ENCODE measurements at places on chromosomes 7 and 10. TPM values are rescaled to one million over a fixed set of nuclear protein-coding genes. Genes with fewer than 3 reads are reported as not detected.

- H3K4me1 ChIP-seq = no peaks in the 10 kb centered on the region
- no peak overlapping the region for H3K27ac ChIP-seq
- no peak for DNase-seq
- H3K27me3 ChIP-seq = no peaks in the 10 kb centered on the region
- peaks cover 8% of the 10 kb centered on the region for H3K36me3 ChIP-seq
Measured at GRCh38 chr7:23443974-23444373, 26.3 kb downstream of the IGF2BP3 start.

DNA sequence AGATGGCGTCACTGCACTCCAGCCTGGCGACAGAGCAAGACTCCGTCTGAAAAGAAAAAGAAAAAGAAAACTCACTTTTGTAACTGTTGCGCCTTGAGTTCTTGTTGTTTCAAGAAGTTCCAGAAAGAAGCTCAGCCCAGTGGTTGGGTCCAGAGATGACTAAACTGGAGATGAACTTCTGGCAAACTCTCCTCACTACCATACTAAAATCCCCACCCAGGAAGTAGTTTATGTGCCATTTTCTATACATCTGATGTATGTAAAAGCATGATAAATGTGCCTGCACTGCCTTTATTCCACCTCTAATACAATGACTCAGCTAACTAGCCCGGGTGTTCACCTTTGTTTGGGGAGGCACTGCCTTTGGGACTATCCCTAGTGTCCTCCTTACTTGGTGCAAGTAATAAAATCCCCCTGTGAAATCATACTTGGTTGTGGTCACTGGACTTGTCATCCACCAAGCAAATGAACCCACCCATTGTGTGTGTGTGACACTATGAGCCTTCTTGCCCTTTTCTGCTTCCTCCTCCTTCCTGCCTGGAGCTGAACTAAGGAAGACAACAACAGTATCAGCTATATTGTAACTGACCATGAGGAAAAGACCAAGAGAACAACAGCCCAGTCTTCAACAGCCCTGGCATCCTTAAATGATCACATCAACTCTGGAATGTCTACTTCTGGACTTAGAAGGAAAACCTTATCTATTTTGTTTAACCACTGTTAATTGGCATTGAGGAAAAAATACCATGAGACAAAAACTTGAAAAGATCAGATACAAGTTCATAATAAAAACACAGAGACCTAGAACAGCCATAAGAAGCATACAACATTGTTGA is 33.6 kb downstream of the JMJD1C start:
- no peak for DNase-seq
- no peak overlapping the region for H3K27ac ChIP-seq
- no peak overlapping the region for H3K4me3 ChIP-seq
- no peaks in the 10 kb centered on the region for H3K36me3 ChIP-seq
- no peaks in the 10 kb centered on the region for H3K27me3 ChIP-seq

DNA sequence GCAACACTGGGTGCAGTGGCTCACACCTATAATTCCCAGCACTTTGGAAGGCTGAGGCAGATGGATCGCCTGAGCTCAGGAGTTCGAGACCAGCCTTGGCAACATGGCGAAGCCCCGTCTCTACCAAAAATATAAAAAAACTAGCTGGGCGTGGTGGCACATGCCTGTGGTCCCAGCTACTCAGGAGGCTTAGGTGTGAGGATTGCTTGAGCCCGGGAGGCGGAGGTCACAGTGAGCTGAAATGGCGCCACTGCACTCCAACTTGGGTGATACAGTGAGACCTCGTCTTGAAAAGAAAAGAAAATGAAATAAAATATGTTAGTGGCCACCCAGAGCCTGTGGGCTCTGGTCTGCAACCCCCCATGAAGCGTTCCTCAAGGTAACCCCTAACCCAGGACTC is 13.3 kb downstream of the ITPRIP start:
- H3K27me3 ChIP-seq = no peaks in the 10 kb centered on the region
- peaks cover 9% of the 10 kb centered on the region for H3K36me3 ChIP-seq
- no peak for DNase-seq
- no peak overlapping the region for H3K4me3 ChIP-seq
- no peak overlapping the region for H3K27ac ChIP-seq
- peaks cover 41% of the 10 kb centered on the region for H3K4me1 ChIP-seq

Gene TAS2R5
- total RNA-seq = not detected

DNA sequence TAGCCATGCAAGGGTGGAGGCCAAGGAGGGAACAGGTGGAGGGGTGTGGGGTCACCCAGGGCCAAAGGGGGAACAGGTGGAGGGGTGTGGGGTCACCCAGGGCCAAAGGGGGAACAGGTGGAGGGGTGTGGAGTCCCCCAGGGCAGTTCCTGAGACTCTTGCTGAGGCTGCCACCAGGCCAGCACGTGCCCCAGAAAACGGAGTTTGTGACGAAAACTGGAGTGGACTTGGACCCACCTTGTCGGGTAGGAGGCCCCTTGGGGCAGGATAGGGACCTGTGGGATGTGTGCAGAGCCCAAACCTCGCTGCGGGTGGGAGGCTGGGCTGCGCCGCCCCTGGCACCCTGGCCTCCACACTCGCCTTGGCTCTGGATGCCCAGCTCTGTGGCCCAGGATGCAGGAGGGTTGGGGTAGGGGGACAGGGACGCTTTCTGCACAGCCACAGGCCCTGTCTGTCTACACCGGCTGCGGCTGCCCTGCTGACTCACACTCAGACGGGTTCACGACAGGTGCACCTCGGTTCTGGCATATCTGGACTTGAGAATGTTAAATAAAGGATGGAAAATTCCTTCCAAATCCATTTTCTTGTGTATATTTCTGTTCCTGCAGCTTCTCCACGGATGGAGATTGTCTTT is 562 bp upstream of the ADGRA1 start:
- H3K27ac ChIP-seq = no peak overlapping the region
- peaks cover 82% of the 10 kb centered on the region for H3K27me3 ChIP-seq
- H3K4me3 ChIP-seq = no peak overlapping the region
- H3K36me3 ChIP-seq = no peaks in the 10 kb centered on the region
- no peaks in the 10 kb centered on the region for H3K4me1 ChIP-seq
- DNase-seq = no peak

GRCh38 chr7:1811850-1812508 is 141.9 kb downstream of the ELFN1 start:
- H3K36me3 ChIP-seq = no peaks in the 10 kb centered on the region
- H3K4me3 ChIP-seq = no peak overlapping the region
- no peak for DNase-seq
- no peak overlapping the region for H3K27ac ChIP-seq
- H3K4me1 ChIP-seq = peaks cover 43% of the 10 kb centered on the region

Gene ITPRID1
- total RNA-seq = not detected

Gene SLC26A3
- total RNA-seq = not detected

Gene HMX2
- 0.61 TPM for total RNA-seq

DNA sequence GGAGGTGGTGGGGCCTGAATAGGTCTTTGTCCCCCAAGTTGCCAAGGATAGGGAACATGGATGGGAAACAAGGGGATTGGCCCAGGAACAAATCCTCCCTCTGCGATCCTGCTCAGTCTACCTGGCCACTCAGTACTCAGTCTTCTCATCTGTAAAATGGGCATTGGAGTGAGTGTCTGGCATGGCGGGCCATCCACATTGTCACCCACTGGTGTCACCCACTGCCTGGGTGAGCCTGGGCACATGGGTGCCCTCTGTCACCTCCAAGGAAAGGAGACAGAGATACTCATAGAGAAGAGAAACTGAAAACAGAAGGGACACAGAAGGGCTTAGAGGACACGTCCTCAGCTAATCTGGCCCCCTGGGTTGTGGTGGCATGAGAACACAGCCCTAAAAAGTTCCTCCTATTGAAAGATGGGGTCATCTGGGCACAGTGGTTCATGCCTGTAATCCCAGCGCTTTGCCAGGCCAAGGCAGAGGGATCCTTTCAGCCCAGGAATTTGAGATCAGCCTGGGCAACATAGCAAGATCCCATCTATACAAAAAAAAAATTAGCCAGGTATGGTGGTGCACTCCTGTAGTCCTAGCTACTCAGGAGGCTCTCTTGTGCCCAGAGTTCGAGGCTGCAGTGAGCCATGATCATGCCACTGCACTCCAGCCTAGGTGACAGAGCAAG is 12.5 kb upstream of the TNRC18 start:
- no peak overlapping the region for H3K4me3 ChIP-seq
- H3K27ac ChIP-seq = no peak overlapping the region
- no peaks in the 10 kb centered on the region for H3K4me1 ChIP-seq
- no peak for DNase-seq
- no peaks in the 10 kb centered on the region for H3K27me3 ChIP-seq

Gene PTPRZ1
- 0.22 TPM for total RNA-seq

DNA sequence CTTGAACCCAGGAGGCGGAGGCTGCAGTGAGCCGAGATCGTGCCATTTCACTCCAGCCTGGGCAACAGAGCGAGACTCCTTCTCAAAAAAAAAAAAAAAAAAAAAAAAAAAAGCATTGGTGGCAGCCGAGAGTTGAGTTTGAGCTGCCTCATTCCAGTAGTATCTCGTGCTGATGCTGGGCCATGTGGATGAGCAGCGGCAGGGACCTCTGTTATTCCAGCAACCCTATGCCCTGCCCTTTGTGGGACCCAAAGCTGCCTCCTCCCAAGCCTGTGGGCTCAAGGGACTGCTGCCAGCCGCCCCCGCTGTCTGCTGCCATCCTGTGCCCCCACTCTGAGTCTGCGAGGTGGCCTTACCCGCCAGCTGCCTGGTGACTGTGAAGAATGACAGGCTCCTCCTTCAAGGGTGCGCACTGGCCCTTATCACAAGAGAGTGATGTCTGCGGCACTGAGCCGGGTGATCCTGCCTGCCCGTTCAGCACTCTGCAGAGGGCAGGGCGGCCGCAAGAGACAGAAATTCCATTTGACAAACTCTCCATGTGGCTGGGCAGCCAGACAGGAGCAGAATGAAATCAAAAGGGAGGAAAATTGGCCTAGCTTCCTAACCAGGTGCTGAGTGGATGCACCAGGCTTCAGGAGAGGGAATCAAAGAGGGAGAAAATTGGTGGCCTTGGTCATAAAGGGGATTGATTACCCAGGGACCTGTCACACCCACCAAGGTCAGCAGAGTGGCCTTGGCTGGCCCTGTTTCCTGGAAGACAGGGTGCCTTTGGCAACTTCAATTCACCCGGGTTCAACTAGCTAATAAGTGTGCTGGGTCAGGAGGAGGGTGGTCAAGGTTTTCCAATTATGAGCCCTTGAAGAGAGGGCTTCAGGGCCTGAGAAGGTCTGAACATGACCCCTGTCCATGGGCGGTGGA is 65.3 kb upstream of the ZMIZ1 start:
- no peak overlapping the region for H3K4me3 ChIP-seq
- peaks cover 9% of the 10 kb centered on the region for H3K4me1 ChIP-seq
- H3K36me3 ChIP-seq = no peaks in the 10 kb centered on the region
- DNase-seq = no peak

DNA sequence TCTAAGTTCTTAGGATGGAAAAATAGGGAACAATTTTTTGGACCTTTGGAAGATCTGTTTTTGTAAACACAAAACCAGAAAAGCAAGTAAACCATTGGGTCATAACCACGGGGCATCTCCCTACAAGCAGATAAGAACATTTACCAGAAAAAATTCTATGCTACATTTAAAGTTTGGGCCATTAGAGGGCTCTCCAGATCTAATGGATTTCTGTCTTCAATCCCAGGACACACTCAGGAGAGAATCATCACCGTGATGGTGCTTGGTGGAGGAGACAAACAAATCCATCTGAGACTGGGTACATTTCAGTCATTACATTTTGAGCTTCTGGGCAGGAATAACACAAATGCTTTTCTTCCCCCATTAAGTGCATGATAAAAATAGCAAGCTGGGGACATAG is 178.4 kb upstream of the TARP start:
- no peak for DNase-seq
- no peaks in the 10 kb centered on the region for H3K36me3 ChIP-seq

GRCh38 chr10:119005362-119006043 is 24.0 kb upstream of the NANOS1 start:
- no peaks in the 10 kb centered on the region for H3K36me3 ChIP-seq
- no peak overlapping the region for H3K4me3 ChIP-seq
- H3K27ac ChIP-seq = no peak overlapping the region
- DNase-seq = no peak
- H3K4me1 ChIP-seq = peaks cover 13% of the 10 kb centered on the region
- H3K27me3 ChIP-seq = peaks cover 12% of the 10 kb centered on the region

GRCh38 chr7:64869912-64870562 is 33.0 kb upstream of the ZNF273 start:
- H3K27me3 ChIP-seq = no peaks in the 10 kb centered on the region
- H3K4me1 ChIP-seq = no peaks in the 10 kb centered on the region
- H3K36me3 ChIP-seq = no peaks in the 10 kb centered on the region
- DNase-seq = no peak

DNA sequence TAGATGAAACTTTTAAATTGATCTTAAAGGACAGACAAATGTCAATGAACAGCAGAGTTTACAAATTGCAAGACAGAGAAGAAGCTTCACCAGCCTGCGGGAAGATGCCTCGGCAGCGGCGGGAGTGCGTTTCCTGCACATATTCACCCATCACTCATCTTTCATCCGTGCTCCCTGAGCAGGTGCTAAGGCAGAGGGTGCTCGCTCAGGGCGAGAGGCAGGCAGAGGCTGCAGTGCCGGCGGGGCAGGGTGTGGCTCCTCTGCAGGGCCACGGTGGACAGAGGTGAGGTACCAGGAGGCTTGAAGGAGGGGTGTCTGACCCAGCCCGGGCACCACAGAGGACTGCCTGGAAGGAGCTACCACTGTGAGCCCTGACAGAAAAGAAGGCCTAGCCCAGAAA is 155.2 kb upstream of the PPP2R2D start:
- no peak overlapping the region for H3K4me3 ChIP-seq
- H3K36me3 ChIP-seq = no peaks in the 10 kb centered on the region
- no peak overlapping the region for H3K27ac ChIP-seq

Gene ZNF735
- not detected for total RNA-seq

DNA sequence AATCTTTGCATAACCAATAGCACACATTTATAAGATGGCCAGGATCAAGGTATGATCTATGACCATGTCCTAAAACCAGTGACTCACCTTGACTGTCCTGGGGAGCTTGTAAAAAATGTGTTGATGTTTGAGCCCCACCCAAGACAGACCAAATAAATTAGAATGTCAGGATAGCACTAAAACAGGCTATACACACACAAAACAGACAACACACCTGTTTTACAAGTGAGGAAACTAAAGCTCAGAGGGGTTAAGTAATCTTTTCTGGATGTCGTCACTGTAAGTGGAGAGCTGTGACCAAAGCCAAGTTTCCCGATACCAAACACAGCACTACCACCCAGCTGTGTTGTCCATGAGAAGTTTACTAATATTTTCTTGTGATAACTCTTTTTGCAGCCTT is 84.5 kb downstream of the AVL9 start:
- H3K27me3 ChIP-seq = no peaks in the 10 kb centered on the region
- H3K36me3 ChIP-seq = peaks cover 91% of the 10 kb centered on the region
- no peak for DNase-seq

Gene ABCB1
- 3.0 TPM for total RNA-seq

DNA sequence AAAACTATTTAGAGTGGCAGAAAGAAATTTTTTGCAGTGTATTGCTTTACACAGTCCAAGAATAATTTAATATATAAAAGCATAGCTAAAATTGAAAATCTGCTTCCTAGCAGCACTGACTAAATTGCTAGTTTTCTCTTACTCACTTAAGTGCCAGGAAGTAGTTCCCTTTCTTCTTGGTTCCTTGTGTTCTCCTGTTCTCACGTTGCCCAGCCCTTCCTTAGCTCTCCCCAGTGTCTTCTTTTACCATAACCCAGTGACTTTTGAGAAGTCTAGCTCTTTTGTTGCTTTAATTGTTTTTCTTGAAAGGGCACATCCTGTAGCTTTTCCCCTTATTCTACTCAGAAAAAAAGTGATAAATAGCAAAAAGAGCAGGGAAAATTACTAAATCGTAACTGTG is 215.5 kb downstream of the THSD7A start:
- H3K27me3 ChIP-seq = no peaks in the 10 kb centered on the region
- no peak overlapping the region for H3K27ac ChIP-seq
- no peak overlapping the region for H3K4me3 ChIP-seq
- H3K4me1 ChIP-seq = no peaks in the 10 kb centered on the region

Gene NRAP
- not detected for total RNA-seq

- peak; percentile 54 for DNase-seq
- H3K4me1 ChIP-seq = peaks cover 9% of the 10 kb centered on the region
- peak overlapping the region; percentile 74 for H3K4me3 ChIP-seq
Measured at GRCh38 chr10:22315455-22316285, 518 bp upstream of the COMMD3 start.

Measured in SJSA1 (cell line).